CD4-positive, alpha-beta T cell treated with Interleukin-12 subunit alpha and Interleukin-12 subunit beta, for 1 hour (primary cell): ENCODE measurements at places on chromosomes 4 and X.
A peak's percentile ranks its signal among the peaks of the same experiment; 100 is the strongest.

DNA sequence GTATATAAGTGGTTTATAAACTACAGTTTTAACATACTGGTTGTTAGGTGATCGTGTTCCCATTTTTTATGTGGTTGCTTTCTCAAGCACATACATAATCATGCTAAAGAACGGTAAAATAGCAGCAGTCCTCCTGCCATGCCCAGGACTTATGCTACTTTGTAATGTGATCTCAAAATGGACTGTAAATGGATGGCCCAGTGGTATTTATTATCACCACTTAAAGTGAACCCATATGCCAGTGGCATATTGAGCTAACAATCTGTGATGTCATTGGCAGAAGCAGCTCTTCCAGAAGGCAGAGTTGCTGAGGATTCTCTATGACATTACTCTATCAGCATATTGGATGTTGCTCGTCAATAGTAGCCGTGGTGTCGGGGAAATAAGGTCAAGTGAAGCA is 28.6 kb downstream of the ANK2 start:
- DNase-seq, result no peak

- DNase-seq, result no peak
These were observed 1.8 kb downstream of the SLC30A9 start for GRCh38 chr4:41991916-41992767.

DNA sequence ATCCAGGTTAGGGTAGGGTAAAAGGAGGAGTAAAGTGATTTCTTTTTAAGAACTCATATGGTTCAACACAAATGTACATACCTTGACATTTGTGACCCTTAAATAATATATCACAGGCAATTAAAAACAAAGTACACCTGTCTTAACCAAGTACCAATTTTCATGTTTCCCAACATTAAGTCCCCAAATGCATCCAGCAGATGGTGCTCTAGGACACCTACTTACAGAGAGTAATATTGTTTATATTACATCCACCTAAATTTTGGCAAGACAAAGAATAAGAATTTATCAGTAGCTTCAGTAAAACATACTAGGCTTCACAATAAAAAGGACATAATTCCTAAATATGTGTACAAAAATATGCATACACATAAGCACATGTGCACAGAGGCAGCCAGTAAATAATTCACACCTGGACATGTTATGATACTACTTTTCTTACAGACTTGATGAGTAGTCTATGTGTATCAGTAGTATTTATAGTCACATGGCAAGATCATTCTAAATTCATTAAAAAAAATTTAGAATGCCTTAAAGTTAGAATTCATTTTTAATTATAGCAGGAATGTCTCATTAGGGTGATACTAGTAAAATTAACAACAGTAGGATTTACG is 219.7 kb downstream of the DCLK2 start:
- peak; percentile 18 for DNase-seq

GRCh38 chr4:118351851-118352827 is 664 bp downstream of the PRSS12 start:
- no peak for DNase-seq
